Erythroblast (primary cell): ENCODE measurements at places on chromosomes 5 and 9.

- DNase-seq, result no peak
These were observed 50.0 kb downstream of the FCHO2 start for GRCh38 chr5:73005886-73006285.

GRCh38 chr5:10521466-10522223 lies 42.2 kb upstream of the ANKRD33B start:
- no peak for DNase-seq

- no peak for DNase-seq
These were observed 206.5 kb downstream of the DAB2IP start for GRCh38 chr9:121857928-121858327.

DNA sequence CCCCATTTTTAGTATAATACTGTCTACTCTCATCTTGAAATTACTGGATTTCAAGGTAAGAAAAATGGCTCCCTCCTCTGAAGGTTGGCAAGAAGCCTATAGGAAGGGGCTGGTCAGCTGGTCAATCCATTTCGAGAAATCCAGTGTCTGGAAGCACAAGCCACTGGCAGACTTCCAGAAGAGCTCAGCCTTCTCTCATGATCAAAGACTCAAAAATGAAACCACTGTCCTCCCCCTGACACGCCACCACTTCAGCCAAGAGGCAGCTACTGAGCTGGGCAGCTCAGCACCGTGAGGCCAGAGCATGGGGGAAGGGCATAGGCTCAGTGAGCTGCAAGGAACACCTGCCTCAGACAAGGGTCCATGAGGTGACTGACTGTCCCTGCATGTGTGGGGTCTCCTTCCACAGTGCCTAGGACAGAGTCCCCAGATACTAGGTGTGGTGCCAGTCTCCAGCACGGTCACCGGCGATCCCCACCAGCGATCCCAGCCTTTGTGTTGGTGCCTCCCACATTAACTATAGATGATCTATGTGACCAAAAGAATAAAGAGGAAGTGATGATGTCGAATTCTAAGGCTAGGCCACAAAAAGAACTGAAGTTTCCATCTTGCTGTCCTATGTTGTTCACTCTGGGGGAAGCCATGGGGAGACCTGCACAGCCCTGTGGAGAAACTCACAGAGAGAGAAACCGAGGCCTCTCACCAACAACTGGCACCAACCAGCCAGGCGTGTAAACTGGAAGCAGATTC lies 100.1 kb upstream of the LRRTM2 start:
- DNase-seq, result no peak

GRCh38 chr5:95836544-95836943 lies 14.0 kb upstream of the GLRX start:
- no peak for DNase-seq

GRCh38 chr5:14178091-14178490 lies 34.9 kb downstream of the TRIO start:
- DNase-seq, result no peak

DNA sequence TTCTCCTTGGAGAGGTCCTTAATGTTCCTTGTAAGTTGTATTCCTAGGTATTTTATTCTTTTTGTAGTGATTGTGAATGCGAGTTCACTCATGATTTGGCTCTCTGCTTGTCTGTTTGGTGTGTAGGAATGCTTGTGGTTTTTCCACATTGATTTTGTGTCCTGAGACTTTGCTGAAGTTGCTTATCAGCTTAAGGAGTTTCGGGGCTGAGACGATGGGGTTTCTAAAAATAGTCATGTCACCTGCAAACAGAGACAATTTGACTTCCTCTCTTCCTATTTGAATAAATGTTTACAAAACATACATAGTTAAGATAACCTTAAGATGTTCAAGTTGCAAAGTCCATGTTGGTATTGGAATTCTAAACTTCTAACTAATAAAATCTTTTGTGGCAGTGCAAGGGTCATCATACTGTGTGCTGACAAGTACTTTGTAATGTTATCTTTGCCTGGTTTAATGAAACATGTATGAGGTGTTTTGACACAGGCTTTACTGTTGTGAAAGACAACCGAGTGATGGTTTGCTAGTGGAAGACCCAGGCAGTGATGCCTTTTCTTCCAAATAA lies 286.2 kb downstream of the MRPS30 start:
- no peak for DNase-seq
